Fibroblast of skin of back (primary cell): ENCODE measurements at places on chromosomes 5 and 9.

GRCh38 chr5:143606043-143606752, 202.7 kb upstream of the NR3C1 start:
- peak; percentile 12 for DNase-seq

DNA sequence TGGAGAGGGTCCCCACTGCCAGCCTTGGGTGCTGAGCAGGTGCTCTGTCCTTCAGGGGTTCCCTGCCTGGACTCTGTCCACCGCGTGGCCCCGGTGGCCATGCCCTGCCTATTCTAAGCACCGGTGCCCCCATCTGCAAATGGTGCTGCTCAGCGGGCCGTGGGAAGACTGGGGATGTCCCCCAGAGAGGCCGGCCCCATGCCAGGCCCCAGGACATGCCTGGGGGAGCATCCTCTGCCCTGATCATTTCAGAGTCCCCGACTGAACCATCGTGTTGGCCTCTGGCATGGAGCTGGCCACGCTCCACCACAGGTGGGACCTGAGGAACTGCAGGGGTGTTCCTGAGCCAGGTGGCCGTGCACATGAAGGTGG, 64.7 kb downstream of the RXRA start:
- DNase-seq = no peak

GRCh38 chr5:172402531-172403188, 51.7 kb downstream of the SH3PXD2B start:
- DNase-seq = no peak

DNA sequence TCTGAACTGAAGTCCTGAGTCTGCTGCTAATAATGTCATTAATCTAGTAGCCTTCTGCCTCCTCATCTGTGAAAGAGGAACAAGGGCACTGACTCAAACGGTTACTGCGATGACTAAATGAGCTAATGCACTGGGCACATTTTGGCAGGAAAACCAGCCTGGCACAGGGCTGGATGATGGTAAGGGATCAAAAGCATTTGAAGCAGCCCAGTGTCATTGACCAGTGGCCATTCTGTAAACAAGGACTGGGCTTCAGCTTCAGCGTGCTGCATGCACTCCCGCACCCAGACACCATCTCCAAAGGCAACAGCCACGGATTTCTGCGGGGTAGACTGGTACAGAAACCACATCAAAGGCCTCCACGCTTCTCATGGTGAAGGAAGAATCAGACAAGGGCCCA, 8.0 kb downstream of the GCNT4 start:
- DNase-seq = no peak

DNA sequence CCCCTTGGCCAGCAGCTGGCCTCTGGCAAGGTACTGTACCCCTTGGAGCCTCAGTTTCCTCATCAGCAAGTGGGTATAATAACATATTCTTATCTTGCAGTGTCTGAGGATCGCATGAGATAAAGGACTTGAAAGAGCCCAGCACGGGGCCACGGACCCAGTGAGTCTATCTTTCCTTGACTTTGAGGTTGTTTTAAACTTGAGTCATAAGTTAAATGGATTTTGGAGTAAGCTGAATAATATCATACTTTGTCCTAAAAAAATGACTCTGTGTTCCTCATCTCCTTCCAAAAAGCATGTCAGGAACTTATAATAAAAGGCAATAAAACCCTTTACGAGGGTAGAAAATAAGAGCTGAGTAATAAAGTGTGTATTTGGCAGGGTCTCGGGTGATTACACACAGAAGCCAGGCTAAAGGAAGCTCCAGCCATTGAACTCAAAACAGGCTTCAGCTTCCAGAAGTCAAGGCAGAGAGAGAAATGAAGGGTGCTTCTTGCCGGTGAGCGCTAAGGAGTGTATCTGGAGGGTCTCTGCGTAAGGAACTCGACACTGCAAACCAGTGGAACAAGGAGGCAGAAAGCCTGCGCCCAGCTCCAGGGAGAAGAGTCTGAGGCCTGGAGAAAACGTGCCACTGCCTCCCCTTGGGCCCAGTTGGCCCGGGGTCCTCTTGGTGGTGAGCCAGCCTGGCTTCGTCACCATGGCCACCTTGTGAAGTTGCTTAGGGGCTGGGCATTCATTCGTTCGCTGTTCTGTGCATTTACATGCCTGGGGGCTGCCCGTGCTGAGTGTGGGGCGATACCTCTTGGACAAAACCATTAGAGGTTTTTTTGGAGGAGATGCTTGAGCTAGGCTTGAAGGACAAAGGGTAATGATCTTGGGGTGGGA, 72.4 kb upstream of the PHYKPL start:
- no peak for DNase-seq

GRCh38 chr5:93793159-93793781, 51.9 kb upstream of the POU5F2 start:
- no peak for DNase-seq

- peak; percentile 41 for DNase-seq
Observed at GRCh38 chr5:8720506-8720905, 825.4 kb downstream of the SEMA5A start.

DNA sequence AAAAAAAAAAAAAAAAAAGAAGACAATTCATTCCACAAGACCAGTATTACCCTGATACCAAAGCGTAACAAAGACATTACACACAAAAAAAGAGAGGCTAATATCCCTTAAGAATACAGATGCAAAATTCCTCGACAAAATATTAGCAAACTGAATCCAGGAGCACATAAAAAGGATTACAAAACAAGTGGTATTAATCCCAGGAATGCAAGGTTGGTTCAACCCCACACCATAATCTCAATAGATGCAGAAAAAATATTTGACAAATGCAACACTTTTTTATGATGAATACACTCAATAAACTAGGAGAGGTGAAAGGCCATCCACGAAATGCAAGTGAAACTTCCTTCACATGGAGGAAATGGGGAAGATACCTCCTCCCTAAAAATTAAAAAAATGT, 80.1 kb upstream of the TLR4 start:
- no peak for DNase-seq

- no peak for DNase-seq
Observed at GRCh38 chr9:127546125-127546832, 65.8 kb upstream of the STXBP1 start.

GRCh38 chr5:156366521-156366920, 39.6 kb downstream of the SGCD start:
- DNase-seq = peak; percentile 77

DNA sequence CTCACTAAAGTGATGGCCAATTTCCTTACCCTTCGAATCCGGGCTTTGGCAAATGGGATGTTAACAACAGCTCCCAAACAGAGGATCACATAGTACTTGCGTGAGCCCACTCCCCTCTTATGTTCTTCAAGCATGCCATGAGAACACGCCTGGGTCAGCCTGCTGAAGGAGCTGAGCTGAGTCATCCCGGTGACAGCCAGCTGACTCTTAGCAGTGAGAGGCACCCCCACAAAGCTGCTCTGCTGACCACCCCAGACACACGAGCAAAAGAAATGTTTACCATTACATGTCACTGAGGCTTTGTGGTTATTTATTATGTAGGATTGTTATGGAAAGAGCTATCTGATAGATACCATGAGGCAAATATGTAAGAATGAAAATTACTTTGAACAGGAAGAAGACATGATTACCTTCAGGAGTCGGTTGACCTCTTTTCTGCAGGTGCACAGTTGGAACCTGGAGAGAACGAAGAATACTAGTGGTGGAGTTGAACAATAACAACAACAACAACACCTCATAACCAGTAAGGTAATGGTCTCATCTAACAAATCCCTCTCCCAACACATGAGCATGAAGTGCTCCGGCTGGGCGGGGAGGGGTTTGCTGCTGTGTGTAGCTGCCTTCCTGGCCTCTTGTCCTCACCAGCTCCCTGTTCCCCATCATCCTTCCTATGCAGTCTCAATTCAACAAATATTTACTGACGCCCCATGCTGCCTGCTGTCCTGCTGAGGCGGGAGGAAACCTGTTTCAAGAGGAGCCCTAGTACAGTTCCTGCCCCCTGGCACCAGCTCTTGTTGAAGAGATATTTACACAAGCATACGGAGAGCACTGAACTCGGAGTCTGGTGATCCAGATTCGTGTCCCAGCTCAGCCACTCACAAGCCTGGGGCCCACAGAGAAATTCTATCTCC, 69.4 kb upstream of the LHFPL2 start:
- peak; percentile 59 for DNase-seq

GRCh38 chr5:218457-219291, 554 bp downstream of the SDHA start:
- DNase-seq = peak; percentile 28

DNA sequence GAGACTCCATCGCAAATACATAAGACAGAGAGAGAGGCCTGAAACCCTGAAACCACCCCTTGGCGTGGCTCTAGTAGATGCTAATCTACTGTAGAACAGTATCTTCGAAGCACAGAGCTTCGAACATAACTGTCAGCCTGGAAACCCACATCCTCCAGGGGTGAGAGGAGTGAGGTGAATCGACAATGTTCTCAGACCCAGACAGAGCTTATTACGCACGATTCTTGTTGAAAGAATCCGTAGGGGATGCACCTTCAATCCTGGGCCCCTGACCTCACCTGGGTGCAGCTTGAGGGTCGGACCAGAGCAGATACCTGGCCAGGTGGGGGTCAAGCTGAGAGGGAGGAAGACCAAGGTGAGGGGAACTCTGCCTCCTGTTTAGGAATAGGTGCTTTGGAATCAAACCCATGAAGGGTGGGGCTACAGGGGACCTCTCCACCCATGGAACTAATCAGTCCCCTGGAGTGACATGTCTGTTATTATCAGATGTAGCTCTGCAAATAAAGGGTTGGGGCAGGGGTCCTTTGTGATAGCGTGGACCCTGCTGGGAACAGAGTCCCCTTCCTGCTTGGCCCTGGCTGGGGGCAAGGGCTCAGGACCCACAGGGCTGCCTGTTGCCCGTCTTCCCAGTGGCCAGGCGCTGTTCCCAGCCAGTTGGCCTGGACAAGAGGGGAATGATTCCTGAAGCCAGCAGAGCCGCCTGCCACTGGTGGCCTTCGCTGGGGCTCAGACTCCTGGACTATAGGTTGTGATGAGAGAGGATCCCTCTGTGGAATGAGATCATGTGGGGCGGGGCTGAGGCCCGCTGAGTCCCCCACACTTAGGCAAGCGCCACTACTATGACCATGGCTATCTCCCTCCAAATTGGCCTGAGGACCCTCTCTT, 41.2 kb downstream of the DBH start:
- no peak for DNase-seq

DNA sequence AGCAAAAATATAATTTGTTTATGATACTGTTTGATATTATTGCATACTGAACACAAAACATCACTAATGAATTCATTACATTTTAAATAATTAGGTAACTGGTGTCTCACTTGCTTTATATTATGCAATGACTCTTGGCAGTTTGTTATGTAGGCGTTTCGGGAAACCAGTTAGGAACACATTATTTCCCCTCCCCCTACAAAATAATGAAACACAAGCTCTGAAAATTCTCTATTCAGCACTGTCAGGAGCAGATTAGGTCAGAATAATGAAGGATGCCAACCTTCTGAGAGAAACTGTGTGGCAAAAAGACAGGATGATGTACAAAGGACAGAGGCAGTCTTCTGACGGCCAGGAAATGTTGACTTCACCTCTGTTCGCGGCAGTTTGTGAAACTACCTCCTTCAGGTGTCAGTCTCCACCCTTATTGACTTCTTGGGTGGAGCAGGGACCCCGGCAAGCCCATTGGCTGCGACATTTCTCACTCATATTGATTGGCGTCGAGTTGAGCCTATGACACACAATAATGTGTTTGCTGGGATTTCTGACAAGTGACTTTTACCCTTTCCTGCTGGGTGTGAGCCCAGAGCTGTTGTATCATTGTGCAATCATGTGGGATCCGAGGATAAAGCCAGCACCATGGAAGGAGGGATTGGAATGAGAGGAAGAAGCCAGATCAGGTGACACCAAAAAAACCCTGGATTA, 33.9 kb downstream of the SH3PXD2B start:
- DNase-seq = peak; percentile 84

- DNase-seq = no peak
Observed at GRCh38 chr5:42813533-42813932, 1.8 kb upstream of the SELENOP start.

GRCh38 chr5:140677947-140678346, 4.6 kb upstream of the DND1 start:
- DNase-seq = no peak

- DNase-seq = no peak
Observed at GRCh38 chr5:110040178-110040577, 350.5 kb downstream of the MAN2A1 start.

DNA sequence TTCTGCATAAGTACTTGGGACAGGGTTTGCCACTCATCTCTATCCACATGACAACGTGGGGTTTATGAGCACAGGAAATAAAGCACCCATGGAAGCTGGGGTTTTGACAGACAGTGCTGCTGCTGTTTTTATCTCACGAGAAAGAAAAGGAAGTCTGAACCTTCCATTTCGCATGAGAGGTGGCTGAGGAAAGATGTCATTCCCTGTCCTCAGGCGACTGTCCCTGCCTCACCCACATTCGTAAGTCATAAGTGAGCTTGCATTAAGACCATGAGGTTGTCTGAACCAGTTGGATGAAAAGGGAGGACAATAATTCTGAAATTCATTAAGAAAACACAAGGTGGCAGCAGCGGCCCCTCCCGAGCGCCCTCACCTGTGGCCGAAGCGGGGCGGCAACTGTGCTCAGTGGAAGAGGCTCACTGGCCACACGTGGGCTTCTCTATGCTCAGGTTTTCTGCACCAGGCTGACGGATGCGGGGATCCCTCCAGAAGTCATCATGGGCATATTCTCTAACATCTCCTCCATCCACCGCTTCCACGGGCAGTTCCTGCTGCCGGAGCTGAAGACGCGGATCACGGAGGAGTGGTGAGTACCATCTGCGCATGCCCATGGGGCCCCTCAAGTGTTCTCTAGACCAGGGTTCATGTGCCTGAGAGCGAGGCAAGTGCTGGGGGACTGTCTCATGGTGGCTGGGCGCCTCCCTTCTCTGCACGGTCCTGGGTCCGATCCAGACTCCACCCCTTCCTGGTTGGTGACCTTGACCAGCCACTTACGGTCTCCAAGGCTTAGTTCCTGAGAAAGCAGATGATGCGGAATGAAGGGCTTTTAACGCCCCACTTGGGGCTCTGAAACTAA, 54.7 kb upstream of the SUSD3 start:
- DNase-seq = peak; percentile 11

DNA sequence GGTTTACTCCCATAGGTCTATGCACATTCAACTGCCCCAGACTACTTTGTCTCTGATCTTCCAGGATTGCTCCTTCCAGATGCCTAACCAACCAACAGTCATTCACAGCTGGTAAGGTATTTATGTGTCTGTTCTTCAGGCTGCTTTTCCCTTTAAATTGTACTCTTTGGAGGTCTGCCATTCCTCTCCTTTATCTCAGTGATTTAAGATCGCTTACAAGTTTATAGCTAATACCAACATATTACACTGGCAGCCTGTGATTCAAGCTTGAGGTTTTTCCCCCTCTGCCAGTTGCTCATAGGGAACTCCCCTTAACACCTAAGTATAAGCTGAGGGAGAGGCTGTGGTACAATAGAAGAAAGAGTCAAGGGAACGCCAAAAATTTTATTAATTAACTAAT, 711.7 kb upstream of the EDIL3 start:
- no peak for DNase-seq

DNA sequence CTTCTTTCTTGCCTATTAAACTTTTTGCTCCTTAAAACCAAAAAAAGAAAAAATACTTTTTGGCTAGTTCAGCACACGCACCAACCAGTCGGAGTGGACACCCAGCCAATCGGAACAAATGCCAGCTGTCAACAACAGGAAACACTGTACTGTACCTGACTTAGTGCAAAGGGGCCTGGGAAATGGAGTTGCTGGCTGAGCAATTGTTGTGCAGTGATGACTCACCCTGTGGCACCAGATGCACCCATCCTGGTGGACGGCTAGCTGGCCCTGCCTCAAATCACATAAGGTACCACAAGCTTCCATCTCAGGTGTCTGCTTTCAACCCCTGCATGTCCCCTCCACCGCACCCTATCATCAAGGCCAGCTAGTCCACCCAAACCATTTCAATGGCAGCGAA, 20.9 kb downstream of the FOXE1 start:
- DNase-seq = no peak
